ENCODE measurements at places on chromosomes 1 and 21.

DNA sequence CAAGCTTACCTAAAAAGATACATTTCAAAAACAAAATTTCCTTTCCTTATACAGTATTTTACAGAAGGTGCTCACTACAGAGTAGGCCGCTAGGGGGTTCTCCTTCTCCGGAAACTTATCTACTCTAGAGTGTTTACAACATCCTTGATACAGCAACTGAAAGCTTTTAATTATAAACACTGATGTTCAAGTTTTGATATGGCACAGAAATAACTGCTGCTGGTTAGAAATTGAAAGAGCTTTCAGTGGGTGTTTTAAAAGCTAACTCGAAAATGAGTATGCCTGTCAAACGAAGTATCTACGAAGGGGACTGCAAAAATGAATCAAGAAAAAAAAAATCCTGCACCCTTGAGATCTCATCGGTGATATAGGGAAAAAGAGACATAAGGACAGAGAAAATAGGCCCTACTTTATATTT, 1.0 kb downstream of the YOD1 start:
- no peak for DNase-seq

DNA sequence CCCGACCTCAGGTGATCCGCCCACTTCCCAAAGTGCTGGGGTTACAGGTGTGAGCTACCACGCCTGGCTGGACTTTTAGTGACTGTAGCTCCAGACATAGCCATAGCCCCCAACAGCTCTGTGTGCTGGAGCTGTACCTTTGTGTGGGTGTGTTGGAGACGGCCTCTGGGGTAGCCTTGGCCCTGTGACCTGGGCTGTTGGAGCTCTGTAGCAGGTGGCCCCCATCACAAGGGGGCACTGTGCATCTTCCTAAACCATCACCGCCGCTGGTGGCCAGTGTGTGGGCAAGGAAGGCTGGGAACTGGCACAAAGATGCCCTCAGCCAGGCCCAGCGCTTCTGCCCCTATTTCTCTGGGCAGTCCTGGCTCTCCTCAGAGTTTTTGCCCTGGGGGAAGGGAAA, 38.4 kb upstream of the FOXO6 start:
- no peak for DNase-seq

- no peak for DNase-seq
These were observed 81.5 kb downstream of the OBSCN start for GRCh38 chr1:228289239-228289849.

GRCh38 chr1:33821291-33821690, 42.6 kb upstream of the HMGB4 start:
- no peak for DNase-seq

DNA sequence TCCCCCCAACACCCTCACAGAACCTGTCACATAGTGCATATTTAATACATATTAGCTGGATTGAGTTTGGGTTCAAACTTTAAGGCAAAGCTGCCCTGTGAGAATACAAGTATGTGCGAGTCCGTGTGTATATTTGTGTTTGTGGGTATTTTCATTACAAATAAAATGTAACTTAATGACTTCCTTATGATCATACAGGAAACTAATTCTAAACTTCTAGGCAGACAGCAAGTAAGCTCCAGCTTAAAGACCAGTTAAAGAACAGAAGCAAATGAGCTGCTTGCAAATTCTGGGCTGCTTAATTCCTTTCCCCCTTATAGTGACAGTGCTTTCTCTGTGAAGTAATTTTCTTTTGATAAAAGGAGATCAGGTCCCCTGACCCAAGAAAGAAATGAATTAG, 437.6 kb downstream of the TTLL7 start:
- no peak for DNase-seq

All from non-pigmented ciliary epithelial cell (primary cell).